ENCODE measurements at places on chromosomes 5 and 9.

DNA sequence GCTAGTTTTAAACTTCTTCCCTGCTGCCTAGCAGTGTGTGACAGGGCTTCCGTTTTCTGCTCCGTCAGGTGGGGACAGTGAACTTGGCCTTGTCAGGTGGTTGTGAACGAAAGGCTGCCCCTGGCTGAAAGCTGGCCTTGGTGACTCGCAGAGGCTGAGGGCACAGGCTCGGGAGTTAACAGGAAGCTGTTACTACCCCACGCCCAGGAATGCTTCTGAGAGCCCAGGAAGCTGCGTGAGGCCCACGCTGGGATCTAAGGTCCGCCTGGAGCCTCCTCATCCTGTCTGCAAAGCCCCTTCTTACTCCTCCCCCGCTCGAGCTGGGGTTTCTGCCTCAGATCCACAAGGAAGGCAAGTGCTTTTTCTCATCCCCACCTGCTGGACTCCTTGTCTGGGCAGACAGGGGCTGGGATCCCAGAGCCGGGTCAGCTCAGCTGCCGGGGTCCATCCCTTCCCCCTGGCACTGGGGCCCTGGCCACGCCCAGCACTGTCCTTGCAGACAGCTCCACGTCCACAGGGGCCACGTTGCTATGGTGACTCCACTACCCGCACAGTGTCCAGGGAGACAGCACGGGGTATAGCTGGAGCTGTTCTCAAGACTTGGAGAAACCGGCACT, 124.7 kb upstream of the TBC1D2 start:
- peak; percentile 25 for DNase-seq

GRCh38 chr5:82793808-82794419, 283.3 kb downstream of the TMEM167A start:
- no peak for DNase-seq

- DNase-seq = no peak
Observed at GRCh38 chr9:78712903-78713613, 416.1 kb downstream of the PSAT1 start.

- no peak for DNase-seq
Observed at GRCh38 chr9:89361031-89361430, 42.7 kb downstream of the SECISBP2 start.

GRCh38 chr5:139975306-139975705, 67.8 kb downstream of the NRG2 start:
- DNase-seq = no peak

GRCh38 chr9:127361561-127361960, 35.4 kb upstream of the SLC2A8 start:
- DNase-seq = no peak

DNA sequence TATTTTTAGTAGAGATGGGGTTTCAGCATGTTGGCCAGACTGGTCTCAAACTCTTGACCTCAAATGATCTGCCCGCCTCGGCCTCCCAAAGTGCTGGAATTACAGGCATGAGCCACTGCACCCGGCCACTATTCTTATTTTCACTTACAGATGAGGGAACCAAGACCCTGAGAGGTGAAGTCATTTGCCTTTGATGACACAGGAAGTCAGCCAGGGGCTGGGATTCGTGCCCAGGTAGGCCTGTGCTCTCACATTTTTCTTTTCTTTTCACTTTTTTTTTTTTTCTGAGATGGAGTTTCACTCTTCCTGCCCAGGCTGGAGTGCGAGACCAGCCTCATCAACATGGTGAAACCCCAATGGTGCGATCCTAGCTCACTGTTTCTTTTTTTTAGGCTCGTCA, 22.2 kb downstream of the ENG start:
- DNase-seq = no peak

DNA sequence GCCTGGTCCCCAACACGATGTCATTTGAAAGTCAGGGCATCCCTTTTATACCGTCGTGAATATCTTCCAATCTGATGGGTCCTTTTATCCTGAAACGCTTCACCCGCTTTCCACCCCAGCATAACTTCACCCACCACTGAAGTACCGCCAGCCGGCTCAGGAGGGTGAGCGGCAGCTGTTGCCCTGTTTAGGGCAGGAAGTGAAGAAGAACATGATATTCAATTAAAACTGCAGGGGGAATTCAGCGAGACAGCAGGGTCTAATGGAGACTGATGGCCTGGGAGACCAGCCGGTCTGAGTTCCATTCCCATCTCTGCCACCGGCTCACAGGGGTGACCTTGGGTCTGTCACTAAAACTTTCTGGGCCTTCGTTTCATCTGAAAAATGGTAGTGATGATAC, 68.2 kb upstream of the EGFLAM start:
- no peak for DNase-seq

DNA sequence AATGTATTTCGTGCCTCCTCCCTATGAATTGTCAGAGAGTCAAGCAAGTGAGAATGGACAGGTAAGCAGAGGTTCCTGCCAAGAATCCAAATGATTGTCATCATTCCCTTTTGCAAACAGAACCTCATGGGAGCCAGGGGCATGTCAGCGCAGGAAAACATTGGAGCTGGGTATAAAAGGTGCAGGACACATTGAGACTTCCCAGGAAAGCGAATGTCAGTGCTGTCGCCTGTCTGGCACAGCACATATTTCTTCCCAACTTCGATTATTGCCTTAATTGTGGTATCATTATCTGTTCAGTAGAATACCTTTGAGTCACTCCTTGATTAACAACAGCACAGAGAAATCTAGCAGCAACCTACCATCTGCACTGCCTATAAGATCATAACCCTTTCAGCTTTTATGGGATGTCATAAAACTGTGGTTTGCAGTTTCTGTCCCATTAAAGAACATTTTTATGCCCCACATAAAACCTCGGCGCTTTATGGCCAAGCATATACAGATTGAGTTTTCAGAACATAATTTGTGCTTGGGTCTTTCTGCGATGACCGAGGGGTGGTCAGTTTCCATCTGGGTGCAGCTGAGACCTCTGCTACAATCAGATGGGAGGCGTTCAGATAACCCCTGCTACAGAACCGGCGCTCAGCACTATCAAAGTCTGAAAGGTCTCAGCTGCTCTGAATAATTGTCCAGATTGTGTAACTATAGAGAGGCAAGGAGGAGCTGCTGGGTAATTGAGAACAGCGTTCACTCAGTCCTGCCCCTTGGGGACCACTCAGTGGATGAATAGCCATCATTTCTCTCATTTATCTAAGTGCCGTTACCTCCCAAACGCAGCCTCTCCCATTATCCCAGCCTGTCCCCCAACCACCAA, 30.9 kb upstream of the WWC1 start:
- no peak for DNase-seq

GRCh38 chr5:135997673-135998335, 31.0 kb upstream of the TGFBI start:
- no peak for DNase-seq

DNA sequence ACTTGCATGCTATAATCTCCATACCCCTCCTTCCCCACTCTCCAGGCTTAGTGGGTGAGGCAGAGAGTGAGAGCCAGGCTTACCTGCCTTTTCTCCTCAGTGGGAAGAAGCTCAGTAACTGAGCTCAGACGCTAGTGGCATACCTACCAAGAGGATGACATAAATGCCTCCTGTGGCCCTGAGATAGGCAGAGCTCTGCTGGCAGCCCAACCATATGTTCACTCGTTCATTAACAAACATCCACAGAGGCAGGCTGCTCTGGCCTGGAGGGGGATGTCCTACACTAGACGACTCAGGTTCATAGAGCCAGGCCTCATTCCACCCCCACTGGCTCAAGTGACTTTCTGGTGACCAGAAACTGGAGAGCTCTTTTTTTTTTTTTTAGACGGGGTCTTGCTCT, 81.3 kb downstream of the THBS4 start:
- no peak for DNase-seq

DNA sequence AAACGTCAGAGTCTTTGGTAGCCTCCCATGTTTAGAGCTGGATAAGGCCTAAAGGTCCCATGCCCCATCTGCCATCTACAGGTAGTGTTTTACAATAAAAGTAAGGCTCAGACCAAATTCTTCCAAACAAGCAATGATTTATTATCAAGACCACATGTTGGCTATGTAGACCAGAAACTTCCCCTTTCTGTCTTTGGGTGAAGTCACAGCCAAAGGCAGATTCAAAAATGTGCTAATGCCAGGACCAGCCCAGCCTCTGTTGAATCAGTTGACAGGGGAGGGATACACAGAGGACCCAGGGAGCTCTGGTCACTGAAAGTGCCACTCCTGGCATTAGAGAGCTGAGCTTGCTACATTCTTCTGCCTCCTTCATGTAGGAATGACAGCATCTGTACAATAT, 360.8 kb downstream of the NTRK2 start:
- DNase-seq = no peak

DNA sequence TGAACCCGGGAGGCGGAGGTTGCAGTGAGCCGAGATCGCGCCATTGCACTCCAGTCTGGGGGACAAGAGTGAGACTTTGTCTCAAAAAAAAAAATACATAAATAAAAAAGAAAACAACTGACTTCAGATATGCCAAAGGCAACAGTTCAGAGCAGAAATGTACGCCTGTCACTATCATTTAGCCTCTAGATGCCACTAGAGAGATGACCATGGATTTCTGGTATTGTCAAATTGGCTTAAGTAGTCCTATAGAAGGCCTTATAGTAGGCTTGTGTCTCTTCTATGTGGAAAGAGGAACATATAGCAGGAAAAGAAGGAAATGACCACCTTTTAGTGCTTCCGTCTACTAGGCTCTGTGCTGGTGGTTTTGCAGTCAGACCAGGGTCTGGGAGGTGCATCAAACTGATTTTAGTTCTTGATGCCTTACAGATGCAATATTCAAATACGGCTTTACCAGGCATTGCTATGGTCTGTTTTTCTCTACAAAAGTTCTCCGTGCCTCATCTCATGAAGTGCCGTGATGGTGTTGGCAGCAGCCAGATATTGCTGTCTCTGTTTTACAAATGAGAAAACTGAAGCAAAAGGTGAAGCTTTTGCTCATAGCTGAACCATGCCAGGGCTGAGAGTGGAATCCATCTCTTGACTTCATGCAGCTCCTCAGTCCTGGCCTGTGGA, 17.2 kb downstream of the AGXT2 start:
- no peak for DNase-seq

GRCh38 chr9:121262423-121262822, 5.5 kb upstream of the GSN start:
- no peak for DNase-seq

DNA sequence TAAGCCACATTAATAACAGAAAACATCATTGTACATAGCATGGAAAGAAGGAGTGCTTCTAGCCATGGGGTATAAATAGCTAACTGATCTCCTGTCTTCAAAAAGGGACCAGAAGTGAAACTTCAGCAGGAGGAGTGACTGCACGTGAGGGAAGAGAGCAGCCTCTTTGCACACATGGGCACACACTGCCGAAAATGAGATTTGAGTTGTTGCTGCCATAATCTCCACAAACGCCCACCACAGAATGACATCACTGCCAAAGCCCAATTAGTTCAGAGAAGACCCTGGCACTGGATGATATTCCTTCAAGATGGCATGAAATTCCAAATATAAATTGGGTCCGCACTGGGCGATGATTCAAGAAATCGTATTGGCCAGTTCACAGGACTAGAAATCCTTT, 238.9 kb upstream of the NR4A3 start:
- no peak for DNase-seq

GRCh38 chr5:5419291-5420210, 2.9 kb upstream of the ICE1 start:
- DNase-seq = no peak

DNA sequence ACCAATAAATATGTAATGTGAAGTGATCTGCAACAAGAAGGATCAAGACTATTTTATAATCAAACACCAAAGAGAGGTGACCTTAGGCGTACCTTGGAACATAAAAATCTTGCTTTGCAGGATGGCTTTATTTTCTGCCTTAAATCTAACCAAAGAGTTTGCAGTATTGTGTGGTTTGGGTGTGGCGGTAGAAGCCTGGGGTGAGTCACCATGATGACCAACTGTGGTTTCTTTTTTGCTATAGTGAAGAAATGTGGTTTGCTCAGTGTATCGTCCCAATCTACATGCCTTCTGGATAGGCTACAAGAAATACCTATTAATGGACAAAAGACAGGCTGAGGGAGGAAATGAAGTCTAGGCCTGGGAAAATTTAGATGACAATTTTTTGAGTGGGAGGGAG, 5.1 kb upstream of the CAST start:
- peak; percentile 29 for DNase-seq

DNA sequence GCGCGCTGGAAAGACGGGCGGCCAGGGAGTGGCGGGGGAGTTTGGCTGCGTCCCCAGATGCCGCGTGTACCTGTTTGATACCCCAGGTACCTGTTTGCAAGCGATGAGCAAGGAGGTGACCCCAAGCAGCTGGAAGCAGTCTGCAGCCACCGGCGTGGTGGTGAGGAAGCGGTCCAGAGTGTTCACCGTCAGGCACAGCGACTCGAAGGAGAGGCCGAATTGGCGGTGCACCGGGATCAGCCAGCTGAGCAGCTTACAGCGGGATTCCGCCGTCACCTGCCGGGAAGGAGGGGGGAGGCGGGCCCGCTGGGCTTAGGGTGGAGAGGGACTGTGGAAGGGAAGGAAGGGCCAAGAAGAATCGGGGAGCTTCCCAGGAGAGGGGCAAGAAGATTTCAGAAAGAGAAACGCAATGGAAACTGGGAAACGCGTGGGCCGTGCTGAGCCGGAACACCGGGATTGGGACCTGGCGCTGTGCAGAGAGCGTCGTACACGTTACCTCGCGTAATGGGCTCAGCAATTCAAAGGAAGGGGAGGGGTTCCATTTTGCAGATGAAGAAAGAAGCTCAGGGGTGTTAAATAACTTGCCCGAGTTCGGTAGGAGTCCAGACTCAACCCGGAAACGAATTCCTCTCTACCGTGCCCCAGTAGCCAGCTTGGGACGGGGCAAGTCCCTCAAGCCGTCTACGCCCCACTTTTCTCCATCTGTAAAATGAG, 980 bp downstream of the CCNO start:
- no peak for DNase-seq

DNA sequence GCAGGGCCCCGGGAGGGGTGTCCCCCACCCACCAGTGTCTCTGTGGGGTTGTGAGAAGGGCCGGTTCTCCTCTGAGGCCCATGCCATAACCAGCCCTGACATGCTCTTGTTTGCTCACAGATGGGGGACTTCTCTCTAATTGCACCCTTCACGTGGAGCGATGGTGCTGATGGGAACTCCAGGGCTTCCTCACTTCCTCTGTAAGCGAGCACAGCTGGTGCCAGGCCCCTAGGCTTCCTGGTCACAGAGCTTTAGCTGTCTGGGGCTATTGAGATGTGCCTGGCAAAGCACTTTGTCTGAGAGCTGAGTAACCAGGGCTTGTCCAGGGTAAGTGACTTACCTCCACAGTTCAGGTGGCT, 36.4 kb downstream of the PHF2 start:
- DNase-seq = no peak

GRCh38 chr5:158992037-158992740, 107.5 kb downstream of the EBF1 start:
- no peak for DNase-seq

DNA sequence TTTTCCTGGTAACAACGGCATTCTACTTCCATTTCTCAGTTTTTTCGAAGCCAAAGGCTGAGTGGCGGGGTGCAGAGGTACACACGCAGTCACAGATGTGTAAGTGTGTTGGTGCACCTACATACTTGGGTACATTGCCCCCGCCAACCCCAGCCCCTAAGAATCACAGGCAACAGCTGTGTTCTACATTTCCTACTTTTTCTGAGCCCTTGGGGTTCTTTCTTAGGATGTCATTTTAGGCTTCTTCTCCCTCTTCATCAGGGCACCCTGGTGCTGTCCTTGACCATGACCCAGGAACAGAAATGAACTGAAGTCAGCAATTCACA, 104.8 kb downstream of the PAX5 start:
- no peak for DNase-seq

GRCh38 chr5:179773686-179774040, 20.1 kb upstream of the LTC4S start:
- no peak for DNase-seq

Measured in GM18507 (cell line).